ENCODE measurements at places on chromosomes 3 and 15.

DNA sequence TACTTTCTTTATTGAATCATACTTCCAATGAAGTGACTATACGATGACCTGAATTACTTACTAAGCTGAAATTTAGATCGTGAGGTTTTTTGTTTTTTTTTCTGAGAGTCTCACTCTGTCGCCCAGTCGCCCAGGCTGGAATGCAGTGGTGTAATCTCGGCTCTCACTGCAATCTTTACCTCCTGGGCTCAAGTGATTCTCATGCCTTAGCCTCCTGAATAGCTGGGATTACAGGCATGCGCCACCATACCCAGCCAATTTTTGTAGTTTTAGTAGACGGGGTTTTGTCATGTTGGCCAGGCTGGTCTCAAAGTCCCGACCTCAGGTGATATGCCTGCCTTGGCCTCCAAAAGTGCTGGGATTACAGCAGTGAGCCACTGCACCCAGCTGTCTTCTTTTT, 28.7 kb downstream of the SPPL2A start:
- DNase-seq, result no peak

- DNase-seq, result no peak
Observed at GRCh38 chr15:83475551-83475950, 28.4 kb downstream of the SH3GL3 start.

DNA sequence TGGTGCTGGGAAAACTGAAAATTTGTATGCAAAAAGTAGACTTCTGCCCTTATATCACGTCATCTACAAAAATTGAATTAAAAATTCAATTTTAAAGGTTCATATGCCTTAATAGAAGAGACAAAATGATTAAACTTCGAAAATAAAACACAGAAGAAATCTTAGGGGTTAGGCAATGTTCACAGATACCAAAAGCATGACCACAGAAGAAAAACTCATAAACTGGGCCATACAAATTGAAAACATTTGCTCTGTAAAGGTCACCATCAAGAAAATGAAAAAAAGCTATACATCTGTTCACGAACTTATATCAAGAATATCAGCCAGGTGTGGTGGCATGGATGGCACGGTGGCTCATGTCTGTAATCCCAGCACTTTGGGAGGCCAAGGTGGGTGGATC, 245.1 kb downstream of the PCCB start:
- no peak for DNase-seq

GRCh38 chr3:84961521-84962255, 2.9 kb downstream of the CADM2 start:
- DNase-seq, result no peak

GRCh38 chr3:13509059-13509815, 29.1 kb downstream of the HDAC11 start:
- DNase-seq, result no peak

DNA sequence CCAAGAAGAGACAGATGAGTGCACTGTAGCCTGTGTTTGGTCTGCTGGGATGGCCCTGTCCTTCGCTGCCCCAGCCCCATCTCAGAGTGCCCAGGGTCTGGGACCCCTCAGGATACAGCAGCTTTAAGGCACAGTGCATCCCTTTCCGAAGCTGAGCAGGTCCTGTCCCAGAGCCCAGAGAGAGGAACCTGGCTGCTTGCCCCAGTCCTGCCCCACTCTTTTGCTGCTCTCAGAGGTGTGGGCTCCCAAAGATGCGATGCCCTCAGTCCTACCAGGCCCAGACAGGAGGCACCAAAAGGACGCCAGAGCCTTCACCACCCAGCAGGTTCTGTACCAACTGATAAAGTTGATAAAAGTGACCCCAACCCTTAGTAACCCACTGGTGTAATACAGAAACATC, 8.2 kb downstream of the PLCD1 start:
- DNase-seq, result no peak

- no peak for DNase-seq
Observed at GRCh38 chr3:14577897-14578296, 37.8 kb upstream of the GRIP2 start.

GRCh38 chr3:128341659-128342395, 124.9 kb downstream of the DNAJB8 start:
- no peak for DNase-seq

- no peak for DNase-seq
Observed at GRCh38 chr3:94716326-94717018, 653.6 kb downstream of the NSUN3 start.

DNA sequence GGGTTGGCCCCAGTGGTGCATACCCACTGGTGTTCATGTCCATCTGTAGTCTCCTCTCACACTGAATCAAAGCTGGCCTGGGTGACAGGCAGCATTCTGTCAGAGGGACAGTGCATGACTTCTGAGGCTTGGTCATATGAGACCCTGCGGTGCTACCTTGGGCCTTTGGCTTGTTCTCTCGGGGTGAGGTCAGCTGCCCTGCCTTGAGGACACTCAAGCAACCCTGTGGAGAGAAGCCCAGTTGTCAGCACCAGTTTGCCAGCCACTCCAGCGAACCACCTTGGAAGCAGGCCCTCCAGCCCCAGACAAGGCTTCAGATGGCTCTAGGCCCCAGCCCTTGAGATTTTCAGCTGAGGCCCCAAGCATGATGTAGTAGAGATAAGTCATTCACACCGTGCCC, 16.9 kb upstream of the RAB7A start:
- no peak for DNase-seq

Data from NCI-H187 (cell line).